Activated naive CD8-positive, alpha-beta T cell treated with anti-CD3 and anti-CD28 coated beads, Interleukin-2, amount 50 U/mL, for 16 hours (primary cell): ENCODE measurements at places on chromosomes 11 and 22.

DNA sequence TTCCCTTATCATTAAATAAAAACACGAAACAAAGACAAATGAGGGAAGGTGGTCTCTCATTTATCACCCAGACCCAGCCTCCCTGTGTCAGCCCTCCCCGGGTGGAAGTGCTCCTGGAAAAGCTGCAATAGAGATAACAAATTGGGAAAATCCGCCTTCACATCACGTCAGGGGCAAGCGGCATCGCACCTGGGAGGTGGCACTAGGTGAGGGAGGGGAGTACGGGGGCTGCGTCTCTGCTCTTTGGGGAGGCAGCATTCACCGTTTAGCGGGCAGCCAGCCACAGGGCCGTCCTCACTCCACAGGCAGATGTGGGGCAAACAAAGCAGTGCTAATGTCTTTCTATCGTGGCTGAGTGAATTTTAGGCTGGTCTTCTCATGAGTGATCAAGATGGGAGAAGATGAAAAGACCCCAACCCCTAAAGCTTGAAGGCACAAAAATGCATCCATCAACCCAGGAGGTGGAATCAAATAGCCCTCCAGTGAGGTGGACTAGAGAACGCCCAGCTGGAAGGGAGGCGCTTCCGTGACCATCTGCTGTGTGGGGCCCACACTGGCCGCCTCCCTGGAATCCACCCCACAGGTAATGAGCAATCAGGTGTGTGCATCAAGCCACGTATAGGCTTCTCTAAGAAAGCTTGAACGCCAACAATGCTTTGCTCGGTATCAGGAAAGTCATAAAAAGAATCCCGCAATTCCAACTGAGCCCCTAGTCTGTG is 629.5 kb downstream of the BRD1 start:
- DNase-seq: no peak

DNA sequence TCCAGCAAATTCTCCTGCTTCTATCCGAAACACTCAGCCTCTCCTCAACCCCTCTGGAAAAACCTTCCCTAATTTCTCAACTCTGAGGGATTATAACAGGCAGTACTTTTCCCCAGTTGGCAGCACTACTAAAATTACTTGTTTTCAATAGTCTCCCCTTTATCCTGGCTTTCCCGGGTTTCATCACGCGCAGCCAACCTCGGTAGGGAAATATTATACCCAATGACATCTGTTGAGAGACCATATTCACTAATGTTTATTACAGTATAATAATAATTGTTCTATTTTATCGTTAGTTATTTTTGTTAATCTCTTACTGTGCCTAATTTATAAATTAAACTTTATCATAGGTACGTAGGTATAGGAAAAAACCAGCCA is 330 bp upstream of the POLD3 start:
- DNase-seq: no peak

- DNase-seq: no peak
These were observed 154.6 kb downstream of the TRIM29 start for GRCh38 chr11:119983240-119983732.

DNA sequence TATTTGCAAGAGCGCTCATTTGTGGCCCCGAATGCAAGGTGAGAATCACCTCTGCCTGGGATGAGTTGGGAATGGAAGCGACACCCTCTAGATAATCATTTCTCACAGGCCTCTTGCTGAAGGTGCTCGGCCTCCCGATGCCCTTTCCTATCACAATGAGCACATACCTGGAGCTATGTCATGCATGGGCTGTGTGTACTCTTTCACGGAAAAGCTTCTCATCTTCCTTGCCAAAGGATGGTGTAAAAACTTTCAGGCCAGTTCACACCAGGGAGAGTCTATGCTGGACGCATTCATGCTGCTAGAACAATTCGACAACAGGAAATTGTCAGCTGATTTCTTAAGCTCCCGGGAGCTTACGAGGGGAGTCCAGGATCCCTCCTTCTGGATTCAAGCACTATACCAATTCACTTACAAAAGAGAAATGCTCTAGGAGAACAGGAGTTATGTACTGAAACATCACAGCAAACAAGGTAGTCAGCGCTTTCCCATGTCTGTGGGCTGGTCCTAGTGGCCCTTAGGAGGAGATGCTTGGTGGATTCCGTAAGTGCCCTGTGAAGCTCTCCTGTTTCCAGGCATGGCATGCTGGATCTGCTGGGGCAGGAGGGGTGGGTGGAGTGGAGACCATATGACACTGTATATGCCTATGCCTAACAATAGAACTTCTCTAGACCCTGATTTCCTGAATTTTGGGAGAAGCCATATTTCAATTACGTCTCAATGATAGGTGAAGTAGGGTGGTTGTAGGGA is 53.1 kb upstream of the B3GAT1 start:
- no peak for DNase-seq

- no peak for DNase-seq
These were observed 28.2 kb upstream of the MGAT3 start for GRCh38 chr22:39428597-39429071.

GRCh38 chr11:61054927-61055562 is 47.2 kb upstream of the CD5 start:
- DNase-seq: no peak

DNA sequence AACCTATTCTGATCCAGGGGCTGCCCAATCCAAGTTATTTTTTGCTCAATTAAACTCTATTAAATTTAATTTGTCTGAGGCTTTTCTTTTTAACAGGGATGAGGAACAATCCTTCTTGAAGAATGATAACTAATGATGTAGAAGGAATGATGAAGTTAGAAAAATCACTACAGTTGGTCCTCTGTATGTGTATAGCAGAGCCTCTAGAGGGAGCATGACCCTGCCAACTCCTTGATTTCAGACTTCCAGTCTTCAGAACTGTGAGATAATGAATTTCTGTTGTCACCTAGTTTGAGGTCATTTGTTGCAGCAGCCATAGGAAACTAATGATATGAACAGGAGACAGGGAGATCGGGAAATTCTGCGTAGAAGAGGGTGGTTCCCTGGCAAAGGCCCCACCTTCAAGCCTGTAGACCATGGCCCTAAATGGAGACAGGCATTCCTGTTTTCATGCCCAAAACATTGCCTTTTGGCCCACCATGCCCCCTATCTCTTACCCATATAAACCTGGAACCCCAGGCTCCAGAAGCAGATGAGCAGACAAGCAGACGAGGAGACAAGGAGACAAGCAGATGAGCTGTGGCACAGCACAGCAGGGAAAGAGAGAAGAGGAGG is 7.7 kb upstream of the QSER1 start:
- DNase-seq: no peak

- no peak for DNase-seq
These were observed 26.1 kb downstream of the SERGEF start for GRCh38 chr11:17986711-17987220.

DNA sequence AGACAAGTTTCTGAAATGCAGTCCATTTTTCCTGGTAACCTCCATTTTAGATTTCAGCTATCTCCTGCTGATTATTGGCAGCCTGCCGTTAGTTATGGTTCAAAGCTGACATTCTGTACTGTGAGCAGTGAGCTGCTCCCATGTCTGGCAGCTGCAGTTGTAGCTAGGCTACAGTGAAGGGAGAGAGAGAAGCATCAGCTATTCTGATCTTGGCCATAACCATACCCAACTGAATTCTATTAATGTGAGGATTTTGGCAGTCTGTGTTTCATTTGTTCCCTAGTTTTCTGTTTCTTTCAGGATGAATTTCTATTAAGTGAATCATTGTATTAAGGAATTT is 33.4 kb downstream of the SIK2 start:
- no peak for DNase-seq

- no peak for DNase-seq
These were observed 24.7 kb upstream of the SLC22A12 start for GRCh38 chr11:64566042-64566914.

- DNase-seq: no peak
These were observed 170.8 kb downstream of the MN1 start for GRCh38 chr22:27630754-27631153.

GRCh38 chr22:36722055-36722454 is 18.5 kb upstream of the CACNG2 start:
- no peak for DNase-seq

GRCh38 chr22:21043860-21044535 is 1.7 kb upstream of the LRRC74B start:
- no peak for DNase-seq

GRCh38 chr11:45945397-45945999 is 23.0 kb downstream of the LARGE2 start:
- no peak for DNase-seq

DNA sequence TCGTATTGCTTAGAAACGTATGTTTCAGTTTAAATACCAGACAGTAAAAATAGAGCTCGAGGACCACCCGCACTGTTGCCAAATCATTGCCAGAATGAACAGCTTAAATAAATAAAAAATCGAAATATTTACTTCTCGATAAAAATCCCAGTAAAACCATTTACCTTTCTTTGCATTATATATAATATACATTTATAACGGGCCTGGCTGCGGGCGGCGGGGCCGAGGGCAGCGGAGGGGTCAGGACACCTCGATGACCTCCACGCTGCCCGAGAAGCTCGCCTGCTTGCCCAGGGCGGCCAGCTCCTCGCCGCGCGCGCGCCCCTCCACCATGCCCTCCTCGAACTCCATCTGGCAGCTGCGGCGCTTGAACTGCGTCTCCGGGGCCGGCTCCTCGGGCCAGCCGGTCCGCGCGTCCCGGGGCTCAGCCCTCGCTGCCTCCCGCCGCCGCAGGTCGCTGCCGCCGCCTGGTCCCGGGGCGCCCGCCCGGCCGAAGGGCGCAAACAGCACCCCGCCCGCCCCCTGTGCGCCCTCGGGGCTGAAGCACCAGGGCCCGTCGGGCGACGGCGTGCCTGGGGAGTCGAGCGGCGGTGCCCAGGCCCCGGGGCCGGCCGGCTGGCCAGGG is 15.7 kb downstream of the DUSP8 start:
- DNase-seq: no peak

GRCh38 chr11:17564687-17565042 is 17.6 kb downstream of the OTOG start:
- DNase-seq: no peak

DNA sequence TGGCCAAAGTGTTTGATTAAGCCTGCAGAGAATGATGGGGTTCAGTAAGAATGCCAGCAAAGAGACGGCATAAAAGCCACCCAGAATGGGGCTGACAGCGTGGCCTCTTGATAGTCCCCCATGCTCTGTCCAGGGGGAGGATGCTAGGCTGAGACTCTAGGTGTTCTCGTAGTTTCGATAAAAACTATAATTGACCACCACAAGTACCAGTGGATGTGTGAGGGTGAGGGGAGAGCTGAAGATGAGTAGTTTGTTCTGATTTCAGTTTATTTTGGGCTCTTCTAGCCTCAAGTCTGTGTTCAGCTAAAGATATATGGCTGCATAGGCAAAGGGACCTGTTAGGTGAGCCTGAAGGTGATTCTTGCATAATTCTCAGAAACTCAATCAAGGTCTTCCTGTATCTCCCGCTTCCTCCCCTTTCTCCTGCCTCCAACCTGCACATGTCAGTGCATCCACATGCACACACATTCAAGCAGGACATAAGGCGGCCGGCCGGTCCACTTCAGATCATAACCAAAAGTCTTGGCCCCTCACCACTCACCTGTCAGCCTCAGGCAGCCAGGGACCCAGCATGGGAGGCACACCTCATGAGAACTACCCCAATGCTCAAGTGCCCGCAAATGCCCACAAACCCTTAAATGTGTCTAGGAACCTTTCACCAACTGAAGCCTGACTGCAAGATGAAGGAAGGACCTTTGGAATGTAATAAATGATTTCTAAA is 31.2 kb downstream of the FLI1 start:
- no peak for DNase-seq

GRCh38 chr11:58965246-58965985 is 26.1 kb downstream of the GLYATL1 start:
- DNase-seq: no peak

- DNase-seq: no peak
These were observed 66.6 kb upstream of the ASPHD2 start for GRCh38 chr22:26362471-26362870.

- DNase-seq: no peak
These were observed 5.7 kb upstream of the DGAT2 start for GRCh38 chr11:75762885-75763284.

- DNase-seq: no peak
These were observed 9.6 kb downstream of the BACE1-AS start for GRCh38 chr11:117300773-117301172.

DNA sequence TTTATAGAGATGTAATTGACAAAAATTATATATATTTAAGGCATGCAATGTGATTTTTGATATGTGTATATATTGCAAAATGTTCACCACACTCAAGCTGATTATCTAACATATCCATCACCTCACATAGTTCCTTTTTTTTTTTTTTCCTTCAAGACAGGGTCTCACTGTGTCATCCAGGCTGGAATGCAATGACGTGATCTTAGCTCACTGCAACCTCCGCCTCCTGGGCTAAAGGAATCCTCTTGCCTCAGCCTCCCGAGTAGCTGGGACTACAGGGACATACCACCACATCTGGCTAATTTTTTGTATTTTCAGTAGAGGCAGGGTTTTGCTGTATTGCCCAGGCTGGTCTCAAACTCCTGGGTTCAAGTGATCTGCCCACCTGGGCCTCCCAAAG is 65.1 kb upstream of the SLC35C1 start:
- no peak for DNase-seq

DNA sequence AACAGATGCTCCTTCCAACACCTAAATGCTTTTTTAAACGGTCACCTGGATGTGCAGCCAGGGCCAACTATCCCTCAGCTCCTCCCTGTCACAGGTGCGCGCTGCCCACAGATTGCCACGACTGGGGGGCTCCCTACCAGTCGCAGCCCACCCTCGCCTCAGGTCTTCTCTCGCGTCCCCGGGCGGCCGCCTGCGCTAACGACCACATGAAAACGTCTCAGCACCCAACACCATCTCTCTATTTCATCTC is 469 bp downstream of the ZBED5 start:
- no peak for DNase-seq

DNA sequence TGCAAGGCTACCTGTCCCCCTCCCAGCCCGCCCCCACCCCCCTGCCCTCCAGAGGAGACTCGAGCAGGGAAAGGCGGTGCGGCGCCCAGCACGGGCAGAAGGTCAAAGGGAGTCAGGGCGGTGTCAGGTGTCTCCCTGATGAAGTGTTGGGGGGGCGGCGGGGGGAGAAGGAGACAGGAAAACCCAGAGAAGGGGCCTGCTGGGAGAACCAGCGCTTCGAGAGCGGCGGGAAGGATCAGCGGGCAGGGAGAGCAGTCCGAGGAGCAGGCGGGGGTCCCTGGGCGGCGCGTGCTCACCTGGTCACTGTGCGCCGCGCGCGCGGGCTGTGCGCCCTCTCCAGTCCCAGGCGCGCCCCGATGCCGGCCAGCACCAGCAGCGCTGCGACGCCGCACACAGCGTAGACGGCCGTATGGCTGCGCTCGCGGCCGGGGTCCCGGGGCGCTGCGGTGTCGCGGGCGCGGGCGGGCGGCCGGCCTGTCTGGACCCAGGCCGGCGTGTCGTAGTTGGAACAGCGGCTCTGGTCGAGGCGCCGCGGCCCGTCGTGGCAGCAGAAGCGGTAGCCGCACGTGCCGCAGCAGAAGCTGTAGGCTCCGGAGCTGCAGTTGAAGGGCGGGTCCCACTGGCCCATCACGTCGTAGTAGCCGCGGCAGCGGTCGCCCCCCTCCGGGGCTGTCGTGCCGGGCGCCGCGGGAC is 886 bp downstream of the SHISA8 start:
- DNase-seq: no peak

GRCh38 chr11:133081020-133081419 is 451.3 kb downstream of the OPCML start:
- DNase-seq: no peak
